Natural killer cell (primary cell): ENCODE measurements at places on chromosomes 7 and 10. TPM values are rescaled to one million over a fixed set of nuclear protein-coding genes. Genes with fewer than 3 reads are reported as not detected.

GRCh38 chr7:14023838-14024237 lies 34.4 kb upstream of the ETV1 start:
- no peak for DNase-seq

DNA sequence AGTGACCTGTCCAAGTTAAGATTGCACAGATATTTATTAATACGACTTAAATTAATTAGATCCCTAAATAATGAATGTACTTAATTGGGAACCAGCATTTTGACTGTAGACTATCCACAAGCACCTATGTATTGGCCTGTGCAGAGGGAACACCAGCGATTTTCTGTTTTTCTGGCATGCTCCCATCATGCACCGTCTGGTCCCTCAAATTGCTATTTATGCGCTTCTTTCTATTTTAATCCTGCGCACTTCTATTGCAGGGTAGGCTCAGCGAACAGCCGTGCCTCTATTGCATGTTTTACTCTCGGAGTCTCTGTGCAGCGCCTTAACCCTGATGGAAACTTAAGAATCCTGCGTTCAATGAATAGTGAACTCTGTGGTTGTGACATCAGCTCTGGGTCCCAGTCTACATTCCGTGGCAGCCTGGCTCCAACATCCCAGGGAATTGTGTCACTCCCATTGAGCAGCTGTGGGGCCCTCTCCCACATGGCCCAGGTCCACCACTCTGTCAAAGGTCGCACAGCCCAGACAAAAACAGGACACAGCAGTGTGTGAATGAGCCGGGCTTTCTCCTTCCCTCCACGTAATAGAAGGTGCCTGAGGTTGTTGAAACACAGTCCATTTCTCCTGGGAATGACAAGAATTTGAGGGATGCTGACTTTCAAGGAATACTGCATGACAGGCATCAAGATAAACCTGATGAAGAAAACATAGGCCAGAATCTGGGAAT lies 239.7 kb upstream of the KLF6 start:
- DNase-seq, result no peak

CFAP58 gene
- 0.11 TPM for total RNA-seq

VIPR2 gene
- total RNA-seq, result 4.9 TPM

DNA sequence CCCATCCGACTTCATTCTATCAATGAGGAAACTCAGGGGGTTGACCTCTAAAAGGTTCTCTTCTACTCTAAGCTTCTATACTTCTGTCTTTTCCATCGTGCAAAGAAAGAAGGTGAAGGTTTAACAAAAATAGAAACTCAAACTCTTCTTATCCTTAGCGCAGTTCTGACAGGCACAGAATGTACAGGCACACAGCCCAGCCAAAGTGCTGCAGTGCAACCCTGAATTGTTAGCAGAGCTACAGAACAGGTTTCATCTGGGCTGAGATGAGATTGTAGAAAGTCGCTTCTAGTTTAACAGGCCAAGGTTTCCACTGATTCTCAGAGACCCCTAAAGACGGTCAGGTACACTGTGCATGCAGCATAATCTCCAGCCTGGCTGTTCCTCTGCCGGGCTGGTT lies 79.3 kb upstream of the AFAP1L2 start:
- no peak for DNase-seq

DNA sequence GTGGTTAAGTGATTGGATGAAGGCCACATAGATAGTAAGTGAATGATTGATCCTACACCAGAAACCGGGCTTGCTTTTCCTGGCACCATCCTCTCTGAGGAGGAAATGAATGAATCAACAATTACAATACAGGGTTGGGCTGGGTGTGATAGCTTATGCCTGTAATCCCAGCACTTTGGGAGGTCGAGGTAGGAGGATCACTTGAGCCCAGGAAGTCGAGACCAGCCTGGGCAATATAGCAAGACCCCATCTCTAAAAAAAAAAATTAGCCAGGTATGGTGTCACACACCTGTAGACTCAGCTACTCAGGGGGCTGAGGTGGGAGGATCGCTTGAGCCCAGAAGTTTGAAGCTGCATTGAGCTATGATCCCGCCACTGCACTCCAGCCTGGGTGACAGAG lies 111.5 kb downstream of the COL26A1 start:
- DNase-seq, result no peak

- DNase-seq, result no peak
These were observed 107.3 kb downstream of the ZMIZ1 start for GRCh38 chr10:79176052-79176501.

TMEM139 gene
- total RNA-seq, result not detected

DNA sequence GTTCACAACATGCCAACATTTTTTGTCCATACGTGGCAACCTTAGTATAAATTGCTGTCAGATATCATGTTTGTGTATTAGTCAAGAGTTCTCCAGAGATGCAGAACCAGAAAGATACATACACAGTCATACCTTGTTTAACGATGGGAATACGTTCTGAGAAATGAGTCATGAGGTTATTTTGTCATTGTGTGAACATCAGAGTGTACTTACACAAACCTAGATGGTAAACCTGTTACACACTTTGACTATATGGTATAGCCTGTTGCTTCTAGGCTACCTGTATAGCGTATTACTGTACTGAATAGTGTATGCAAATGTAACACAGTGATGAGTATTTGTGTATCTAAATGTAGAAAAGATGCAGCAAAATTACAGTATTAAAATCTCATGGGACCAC lies 22.3 kb downstream of the ZNF518A start:
- no peak for DNase-seq

DNA sequence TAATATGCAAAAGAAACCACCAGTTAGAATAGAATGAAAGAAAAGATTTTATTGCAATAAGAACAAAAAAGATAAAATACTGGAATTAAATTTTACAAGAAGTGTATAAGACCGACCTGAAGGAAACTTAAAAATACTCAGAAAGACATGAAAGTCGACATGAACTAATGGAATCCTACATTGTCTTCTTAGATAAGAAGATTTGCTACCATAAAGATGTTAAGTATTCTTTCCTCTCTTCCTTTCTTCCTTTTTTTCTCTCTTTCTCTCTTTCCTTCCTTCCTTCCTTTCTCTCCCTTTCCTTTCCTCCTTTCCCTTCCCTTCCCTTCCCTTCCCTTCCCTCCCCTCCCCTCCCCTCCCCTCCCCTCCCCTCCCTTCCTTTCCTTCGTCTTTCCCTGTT lies 6.5 kb downstream of the TAS2R60 start:
- no peak for DNase-seq

DNA sequence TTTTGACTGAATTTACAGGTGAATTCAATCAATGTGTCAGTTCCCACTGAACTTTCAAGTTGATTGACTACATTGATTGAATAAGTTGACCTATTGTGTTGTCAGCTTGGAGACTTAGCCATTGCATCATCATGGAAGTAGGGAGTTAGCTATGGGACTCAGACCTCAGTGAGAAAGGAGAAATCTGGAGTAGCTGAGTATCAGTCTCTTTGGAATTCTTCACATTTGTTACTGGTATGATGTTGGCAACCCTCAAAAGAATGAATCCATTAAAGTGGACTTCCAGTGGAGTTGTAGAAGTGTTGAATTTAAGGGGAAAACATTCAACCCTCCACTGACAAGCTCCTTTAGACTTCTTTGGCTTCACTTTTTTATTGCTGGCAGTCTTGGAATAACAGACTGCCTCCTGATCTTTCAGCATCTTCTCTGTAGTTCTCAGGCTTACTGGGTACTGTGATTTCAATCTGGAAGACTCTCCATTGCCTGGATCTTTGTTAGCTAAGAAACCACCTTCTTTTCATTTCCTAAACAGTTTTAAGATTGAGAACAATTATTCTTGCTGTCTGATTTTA lies 160.3 kb upstream of the NRP1 start:
- DNase-seq, result no peak

DNA sequence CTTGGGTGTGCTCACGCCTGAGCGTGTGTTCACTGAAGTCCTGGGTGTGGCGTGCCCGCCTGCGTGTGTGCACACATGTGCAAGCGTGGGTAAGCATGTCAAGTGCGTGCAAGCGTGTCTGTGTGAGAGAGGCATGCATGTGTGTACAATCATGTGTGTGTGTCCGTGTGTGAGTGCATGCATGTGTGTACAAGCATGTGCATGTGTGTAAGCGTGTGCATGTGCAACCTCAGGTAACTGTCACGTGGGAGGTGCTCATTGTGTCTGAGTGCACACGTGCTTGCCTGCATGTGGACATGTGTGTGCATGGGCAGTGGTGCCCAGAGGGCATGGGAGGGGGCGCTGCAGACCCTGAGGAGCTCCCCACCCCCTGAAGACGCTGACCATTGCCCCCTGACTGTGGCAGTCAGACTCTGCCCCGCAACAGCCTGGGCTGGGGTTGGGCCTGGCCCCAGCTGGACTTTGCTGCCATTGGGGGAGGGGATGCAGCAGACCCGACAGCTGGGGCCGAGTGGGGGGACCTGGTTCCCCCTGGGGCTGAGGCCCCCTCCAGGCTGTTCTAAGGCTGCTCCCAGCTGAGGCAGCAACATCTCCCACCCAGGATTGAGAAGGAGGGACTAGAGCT lies 88.1 kb downstream of the UNCX start:
- no peak for DNase-seq

- no peak for DNase-seq
These were observed 5.6 kb downstream of the DAGLB start for GRCh38 chr7:6442114-6442513.

DNA sequence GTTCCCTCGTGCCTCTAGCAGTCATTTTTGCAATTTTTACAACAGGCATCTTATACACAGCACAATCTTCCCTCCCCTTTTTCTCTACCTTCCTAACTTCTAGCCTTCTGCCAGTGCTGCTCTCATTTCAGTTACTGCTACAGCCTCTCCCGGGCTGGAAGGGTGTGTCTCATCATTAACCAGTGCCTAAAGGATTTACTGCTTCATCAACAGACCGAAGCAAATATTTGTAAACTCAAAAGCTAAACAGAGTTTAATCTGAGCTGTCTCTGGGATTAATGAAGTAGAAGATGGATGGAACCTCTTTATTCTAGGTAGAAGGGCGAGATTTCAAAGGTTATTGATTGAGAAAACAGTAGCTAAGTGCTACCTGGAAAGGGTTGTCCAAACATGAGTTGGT lies 94.3 kb downstream of the PRPF18 start:
- DNase-seq, result no peak

FFAR4 gene
- not detected for total RNA-seq

ZNF425 gene
- 1.2 TPM for total RNA-seq

DMBT1 gene
- total RNA-seq, result not detected

TUBB8 gene
- total RNA-seq, result not detected

GRCh38 chr7:44618753-44619152 lies 12.3 kb downstream of the OGDH start:
- peak; percentile 68 for DNase-seq

DNA sequence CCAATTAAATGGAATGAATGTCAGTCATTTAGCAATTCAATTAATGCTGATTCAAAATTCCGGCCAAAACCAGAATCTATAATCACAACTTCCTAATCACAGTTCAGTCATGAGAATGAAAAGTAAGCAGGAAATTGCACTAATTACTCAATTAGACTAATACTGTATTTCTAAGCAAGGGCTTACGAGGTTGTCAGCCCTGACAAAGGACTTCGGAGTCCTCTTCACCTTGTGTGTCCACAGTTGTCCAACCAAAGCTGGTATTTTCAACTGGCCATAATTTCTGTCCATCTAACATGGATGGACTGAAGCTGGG lies 17.4 kb downstream of the CPA1 start:
- DNase-seq, result no peak

DNA sequence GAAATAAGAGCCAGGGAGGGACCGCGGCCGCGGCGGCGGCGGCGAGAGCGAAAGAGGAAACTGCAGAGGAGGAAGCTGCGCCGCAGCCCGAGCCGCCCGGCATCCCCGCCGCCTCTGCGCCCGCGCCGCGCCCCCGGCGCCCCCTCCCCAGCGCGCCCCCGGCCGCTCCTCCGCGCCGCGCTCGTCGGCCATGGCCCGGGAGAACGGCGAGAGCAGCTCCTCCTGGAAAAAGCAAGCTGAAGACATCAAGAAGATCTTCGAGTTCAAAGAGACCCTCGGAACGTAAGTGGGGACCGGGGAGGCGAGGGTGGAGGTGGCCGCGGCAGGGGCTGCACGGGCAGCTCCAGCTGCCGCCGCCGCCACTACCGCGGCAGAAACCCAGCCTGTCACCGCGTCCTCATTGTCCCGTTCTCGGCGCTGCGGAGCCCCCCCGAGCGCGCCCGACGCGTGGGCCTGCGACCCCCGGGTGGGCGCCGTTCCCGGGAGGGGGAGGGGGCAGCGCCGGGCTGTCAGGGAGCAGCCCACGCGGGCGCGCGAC lies 351 bp downstream of the CAMK1D start:
- no peak for DNase-seq

SNCG gene
- not detected for total RNA-seq

- DNase-seq, result peak; percentile 2
These were observed 205.0 kb downstream of the BBS9 start for GRCh38 chr7:33334349-33334748.

NODAL gene
- not detected for total RNA-seq

PROSER2 gene
- 1.9 TPM for total RNA-seq

- DNase-seq, result no peak
These were observed 34.3 kb downstream of the STK32C start for GRCh38 chr10:132273304-132273944.

- no peak for DNase-seq
These were observed 112.7 kb upstream of the JCAD start for GRCh38 chr10:30172091-30172490.

DNA sequence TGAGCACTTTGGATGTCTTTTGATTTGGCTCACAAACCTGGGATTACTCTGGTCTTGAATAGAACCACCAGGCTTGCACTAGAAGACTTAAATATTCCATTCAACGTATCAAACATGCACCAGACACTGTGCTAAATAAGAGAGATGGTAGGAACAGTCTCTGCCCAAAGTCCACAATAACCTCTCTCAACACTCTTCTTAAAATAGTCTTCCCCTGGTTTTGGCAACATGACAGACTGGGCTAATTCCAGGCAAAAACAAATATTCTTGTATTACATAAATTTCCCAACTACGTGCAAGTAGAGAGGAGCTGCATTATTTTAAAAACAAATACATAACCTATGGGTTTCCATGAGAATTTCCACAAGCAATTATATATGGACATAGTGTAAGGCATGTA lies 64.8 kb upstream of the PAPSS2 start:
- no peak for DNase-seq

DNA sequence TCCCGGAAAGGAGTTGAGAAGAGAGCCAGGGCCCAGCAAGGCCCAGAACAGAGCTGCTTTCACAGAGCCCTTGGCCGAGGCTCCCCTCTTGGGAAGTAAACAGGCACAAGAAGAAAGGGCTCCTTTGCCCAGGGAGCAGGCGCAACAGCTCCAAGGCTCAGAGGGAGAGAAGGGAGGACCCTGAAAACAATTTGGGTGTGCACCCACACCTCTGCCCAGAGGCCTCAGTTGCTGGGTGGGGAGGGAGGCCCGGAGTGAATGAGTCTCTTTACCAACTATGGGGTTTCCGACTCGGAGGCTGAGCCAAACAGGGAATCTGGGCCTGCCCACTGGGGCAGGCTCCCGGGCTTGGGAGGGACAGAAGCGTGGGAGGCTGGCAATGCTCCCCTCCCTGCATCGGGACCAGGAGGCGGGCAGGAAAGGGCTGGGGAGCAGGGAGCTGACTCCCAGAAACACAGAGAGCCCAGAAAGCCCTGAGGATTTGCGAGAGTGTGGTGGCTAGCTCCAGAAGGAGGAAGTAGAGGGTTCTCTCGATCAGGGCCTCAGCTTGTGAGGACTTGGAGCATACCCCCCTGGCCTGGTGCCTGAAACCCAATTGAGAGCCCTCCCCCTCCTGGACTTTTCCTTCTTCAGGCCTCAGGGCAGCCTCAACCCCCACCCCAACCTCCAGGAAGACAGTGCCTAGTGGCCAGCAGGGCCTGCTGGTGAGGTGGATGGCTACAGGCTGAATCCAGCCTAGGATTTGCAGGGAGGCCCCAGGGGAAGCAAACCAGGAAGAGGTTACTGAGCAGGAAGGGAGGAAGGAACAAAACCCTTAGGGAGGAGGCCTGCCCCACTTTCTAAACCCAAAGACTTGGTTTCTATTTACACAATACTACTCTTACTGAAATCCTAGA lies 6.2 kb downstream of the C10orf105 start:
- DNase-seq, result peak; percentile 67

GRCh38 chr10:122636953-122637352 lies 62.7 kb downstream of the C10orf120 start:
- no peak for DNase-seq
